ENCODE measurements at places on chromosomes 2 and 18.

DNA sequence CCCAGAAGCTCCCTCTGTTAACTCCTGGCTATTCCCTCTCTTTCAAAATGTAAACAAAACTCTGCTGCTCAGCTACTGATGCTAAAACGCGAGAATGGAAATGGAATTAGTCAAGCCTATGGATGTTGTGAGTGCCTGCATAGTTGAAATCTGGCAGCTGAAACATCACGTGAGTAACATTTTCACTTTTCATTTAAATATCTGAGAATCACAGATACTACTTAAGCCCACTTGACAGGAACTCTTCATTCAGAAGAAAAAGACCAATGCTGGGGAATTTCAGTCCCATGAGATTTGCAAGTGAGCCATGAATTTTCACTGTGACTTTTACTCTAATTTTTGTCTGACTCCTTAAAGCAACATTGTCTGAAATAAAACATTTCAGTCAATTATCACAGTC, 215.3 kb upstream of the SESTD1 start:
- no peak for DNase-seq

DNA sequence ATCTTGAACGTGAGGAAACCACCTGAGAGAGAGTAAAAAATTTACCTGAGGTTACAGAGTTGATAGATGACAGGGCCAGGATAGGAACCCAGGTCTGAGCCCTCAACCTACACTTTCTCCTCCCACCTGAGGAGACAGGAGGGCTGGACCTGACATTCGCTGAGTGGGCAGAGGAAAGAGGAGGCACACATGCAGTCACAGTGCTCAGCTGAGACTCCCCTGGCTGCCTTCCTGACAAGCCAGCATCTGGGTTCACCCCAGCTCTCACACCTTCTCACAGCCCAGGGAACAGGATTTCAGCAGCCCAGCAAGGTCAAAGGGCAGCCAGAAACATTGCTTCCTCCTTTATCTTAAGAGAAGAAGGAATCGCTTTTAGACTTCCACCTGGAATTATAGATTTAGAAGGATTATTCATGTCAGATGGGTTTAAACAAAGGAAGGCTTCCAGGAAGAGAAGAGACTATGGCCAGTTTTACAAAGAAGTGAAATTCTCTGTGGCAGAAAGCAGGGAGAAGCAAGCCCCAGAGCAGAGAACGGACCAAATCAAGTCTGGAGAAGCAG, 18.1 kb upstream of the PKDCC start:
- DNase-seq: no peak

GRCh38 chr2:223735659-223736244, 101.6 kb downstream of the AP1S3 start:
- DNase-seq: no peak

- no peak for DNase-seq
These were observed 112.0 kb upstream of the FOSL2 start for GRCh38 chr2:28280619-28281018.

- no peak for DNase-seq
These were observed 241.8 kb upstream of the RAB12 start for GRCh38 chr18:8367217-8367988.

- no peak for DNase-seq
These were observed 5.3 kb downstream of the MLPH start for GRCh38 chr2:237492137-237492890.

DNA sequence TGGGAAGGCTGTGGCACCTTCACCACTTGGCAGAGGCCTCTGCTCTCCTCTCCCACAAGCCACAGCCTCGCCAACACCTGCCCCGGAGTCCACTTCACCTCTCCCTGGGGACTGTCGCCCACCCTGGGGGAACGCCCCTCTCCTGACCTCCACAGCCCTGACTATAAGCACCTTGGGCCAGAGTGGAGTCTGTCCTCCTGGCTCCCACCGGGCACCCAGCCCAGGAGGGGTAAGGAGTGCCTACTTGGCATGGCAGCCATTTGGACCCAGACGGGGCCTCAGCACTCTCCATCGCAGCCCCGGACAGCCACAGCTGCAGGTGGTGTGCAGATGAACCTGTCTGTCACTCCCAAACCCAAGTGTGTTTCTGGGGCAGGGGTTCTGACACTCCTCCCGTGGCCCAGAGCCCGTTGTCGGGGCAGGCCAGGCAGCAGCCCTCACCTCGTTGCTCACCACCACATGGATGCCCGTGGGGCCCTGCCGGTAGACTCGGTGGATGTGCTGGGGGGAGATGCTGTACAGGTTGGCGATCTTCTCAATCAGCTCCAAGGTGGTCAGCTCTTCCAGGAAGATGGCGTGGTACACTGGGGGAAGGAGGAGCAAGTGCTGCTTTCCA, 53.5 kb downstream of the TFCP2L1 start:
- no peak for DNase-seq

GRCh38 chr2:241980193-241980592, 110.7 kb downstream of the RTP5 start:
- DNase-seq: no peak

DNA sequence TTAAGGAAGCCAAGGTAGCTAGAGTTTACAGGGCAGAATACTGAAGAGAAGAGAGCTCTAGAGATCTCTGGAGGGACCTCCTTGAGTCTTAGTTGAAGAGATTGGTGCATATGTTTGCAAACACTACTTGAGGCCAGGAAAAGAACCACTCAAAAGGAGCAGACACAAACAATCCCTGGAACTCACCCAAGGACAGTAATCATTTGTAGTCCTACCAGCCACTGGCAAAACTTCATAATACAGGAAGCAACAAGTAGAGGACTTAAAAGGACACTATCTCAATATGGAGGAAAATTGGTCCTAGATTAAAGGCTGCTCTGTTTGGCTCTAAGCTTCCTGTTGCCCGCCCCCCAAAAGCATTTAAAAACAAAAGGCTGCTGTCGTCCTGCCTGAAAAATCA, 46.9 kb upstream of the UBXN4 start:
- DNase-seq: no peak

- no peak for DNase-seq
These were observed 39.6 kb downstream of the FTCDNL1 start for GRCh38 chr2:199811346-199811745.

- DNase-seq: no peak
These were observed 5.9 kb downstream of the MFSD2B start for GRCh38 chr2:24015562-24016375.

DNA sequence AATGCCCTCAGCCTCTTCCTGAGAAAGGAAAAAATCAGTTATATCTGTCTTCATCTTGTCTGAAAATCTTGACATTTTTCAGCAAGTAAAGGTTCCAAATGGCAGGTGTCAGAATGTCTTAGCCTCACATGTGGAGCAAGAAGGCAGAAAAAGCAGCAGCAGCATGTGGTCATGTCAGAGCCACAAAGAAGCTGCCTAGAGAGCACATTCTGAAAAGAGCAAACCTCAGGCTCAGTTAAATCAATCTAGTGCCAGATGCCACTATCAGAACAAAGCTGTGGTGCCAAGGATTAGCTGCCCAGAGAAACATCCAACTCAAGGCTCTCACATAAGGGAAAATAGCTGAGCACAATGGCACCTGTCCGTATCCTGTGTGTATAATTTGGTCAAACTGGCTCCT, 105.9 kb downstream of the SRBD1 start:
- no peak for DNase-seq

DNA sequence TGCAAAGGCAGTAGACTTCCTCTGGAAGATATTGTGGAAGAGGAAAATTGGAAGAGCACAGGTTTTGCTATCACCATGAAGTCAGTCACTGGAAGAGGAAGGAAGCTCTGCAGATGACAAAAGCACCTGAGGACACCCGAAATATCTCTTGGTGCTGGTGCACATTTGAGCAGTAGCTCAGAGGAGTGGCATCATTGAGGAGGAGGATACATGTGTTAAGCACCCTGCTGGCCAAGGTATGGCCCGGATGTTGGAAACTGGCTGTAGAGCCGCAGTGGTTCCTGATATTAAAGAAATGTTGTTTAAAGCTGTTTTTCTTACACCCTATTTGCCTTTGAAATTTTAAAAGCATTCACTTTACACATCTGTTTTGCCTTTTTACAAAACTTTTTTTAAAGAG, 32.7 kb upstream of the SCYGR2 start:
- no peak for DNase-seq

- no peak for DNase-seq
These were observed 268.4 kb downstream of the ATAD2B start for GRCh38 chr2:23658466-23658942.

GRCh38 chr2:25078170-25079049, 36.5 kb downstream of the EFR3B start:
- DNase-seq: no peak

GRCh38 chr18:37742436-37742835, 176.8 kb upstream of the CELF4 start:
- DNase-seq: no peak

DNA sequence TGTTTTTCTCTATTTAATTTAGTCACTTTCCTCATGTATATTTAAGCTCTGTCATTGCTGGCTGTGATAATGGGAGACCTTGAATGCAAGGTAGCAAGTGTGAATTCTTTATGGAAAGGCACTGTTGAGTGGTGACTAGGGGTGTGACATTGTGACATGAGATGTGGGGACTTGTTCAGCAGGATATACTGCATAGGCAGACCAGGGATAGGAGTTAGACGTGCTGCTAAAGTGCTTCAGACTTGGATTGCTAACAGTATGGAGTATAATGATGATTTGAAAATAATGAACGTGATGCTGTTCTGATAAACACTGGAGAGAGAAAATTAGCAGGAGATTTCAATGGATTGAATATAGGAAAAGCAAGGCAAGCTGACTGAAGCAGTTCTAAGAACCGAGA, 135.1 kb downstream of the NCOA1 start:
- no peak for DNase-seq

GRCh38 chr2:85600951-85601770, 1.3 kb downstream of the TMEM150A start:
- no peak for DNase-seq

DNA sequence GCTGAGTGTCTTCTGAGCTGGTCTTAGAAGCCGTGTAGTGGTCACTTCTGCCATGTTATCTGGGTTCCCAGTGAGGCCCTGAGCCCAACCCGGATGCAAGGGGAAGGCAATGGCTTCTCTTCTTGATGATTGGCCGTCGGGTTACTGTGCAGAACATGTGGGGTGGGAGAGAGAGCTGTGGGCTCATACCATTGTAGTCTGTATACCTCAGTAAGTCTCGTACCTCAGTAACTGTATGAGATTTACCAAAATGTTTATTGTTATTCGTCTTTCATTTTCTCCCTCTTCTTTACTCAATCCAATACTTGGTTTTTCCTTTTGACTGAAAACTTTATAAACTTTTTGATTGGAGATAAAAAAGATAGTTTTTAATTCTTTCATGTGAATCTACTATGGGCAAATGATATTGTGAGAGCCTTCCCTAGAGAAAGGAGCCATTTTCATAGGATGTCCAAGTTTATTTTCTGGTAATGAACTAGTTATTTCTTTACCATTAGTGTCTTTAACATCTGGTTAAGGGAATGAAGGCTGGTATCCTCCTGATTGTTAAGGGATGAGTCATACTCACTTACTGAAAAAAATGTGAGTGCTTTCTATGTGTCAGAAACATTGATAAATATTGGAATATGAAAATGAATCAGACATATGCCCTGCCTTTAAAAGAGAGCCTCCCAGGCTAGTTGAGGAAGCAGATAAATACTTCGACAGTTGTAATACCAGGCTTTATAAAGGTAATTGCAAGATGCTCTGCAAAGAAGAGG, 129.9 kb downstream of the PRPF40A start:
- DNase-seq: no peak

DNA sequence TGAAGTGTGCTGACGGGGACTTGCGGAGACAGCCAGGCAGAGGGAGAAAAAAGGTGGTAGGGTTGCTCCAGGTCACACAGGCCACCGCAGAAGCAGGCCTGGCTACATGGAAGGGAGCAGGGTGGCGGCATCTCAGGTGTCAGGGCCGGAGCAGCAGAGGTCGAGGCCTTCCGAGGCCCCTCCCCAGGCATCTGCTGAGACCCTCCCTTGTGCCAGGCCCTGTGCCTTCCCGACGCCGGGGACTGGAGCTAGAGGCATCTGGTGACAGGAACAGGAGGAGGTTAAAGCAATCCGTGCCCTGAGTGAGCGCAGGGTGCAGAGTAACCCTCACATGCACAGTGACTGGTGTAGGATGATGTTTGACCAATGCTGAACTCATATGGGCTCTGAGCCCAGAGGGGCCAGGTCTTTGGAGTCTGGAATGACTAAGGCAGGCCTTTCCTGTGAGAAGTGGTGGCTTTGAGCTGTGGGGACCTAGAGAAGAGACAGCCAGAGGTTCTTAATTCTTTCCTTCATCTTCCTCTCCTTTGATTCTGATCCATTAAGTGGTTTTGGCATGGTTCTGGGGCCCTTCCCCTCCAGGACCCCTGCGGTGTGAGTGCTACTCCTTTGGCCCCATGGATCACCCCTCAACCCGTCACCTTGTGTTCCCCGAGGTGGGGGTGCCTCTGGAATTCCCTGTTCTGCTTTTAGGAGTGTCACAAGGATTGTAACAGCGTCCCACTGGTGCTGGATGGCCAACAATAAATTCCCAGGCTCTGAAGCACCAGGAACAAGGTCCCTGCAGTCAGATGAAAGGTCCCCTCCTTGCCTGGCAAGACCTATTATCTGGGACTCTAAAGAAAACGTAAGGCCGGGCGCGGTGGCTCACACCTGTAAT, 72.1 kb downstream of the KLHL29 start:
- no peak for DNase-seq

- no peak for DNase-seq
These were observed 4.2 kb downstream of the ZNF516 start for GRCh38 chr18:76490670-76491472.

- no peak for DNase-seq
These were observed 1.3 kb downstream of the PTMA start for GRCh38 chr2:231709636-231709980.

- no peak for DNase-seq
These were observed 32.5 kb upstream of the ERCC3 start for GRCh38 chr2:127326289-127326945.

DNA sequence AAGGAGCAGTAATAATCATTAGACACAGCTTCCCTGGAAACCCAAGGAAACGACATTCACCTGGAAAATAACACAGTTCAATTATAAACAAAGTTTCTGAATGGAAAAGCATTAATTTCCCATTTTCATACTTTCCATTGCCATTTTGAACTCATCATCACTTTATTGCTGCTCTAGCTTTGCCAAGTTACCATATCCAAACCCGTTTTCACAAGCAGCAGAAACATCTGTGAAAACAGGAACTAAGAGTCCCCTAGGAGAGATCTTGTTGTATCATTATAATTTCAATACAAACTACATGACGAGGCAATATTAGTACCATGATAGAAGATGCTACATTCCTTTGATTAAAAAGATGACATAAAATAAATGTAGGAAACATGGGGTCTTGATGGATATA, 597.0 kb upstream of the NRXN1 start:
- no peak for DNase-seq

- no peak for DNase-seq
These were observed 98.1 kb downstream of the SPATS2L start for GRCh38 chr2:200404615-200405014.

DNA sequence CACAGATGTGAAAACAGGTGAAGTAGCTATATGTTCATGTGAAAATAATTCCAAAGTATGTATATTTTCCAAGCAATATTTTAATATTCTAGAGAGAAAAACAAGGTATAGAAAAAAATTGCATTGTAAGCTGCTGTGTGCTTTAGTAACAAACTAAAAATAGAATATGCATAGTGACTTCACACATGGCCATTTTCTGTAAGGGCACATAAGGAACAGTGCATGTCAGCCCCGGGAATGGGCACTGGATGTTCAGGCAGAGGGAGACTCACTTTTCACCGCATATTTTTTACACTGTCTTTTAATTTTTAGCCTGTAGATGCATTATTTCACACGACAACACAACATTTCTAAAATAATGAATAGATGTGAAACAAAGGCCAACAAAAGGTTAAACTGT, 46.0 kb downstream of the CMPK2 start:
- DNase-seq: no peak
